SK-MEL-5 (cell line): ENCODE measurements at places on chromosomes 7 and 10. TPM values are rescaled to one million over a fixed set of nuclear protein-coding genes. Genes with fewer than 3 reads are reported as not detected.

GRCh38 chr10:78572565-78572964 lies 496.2 kb upstream of the ZMIZ1 start:
- no peak for DNase-seq

DNA sequence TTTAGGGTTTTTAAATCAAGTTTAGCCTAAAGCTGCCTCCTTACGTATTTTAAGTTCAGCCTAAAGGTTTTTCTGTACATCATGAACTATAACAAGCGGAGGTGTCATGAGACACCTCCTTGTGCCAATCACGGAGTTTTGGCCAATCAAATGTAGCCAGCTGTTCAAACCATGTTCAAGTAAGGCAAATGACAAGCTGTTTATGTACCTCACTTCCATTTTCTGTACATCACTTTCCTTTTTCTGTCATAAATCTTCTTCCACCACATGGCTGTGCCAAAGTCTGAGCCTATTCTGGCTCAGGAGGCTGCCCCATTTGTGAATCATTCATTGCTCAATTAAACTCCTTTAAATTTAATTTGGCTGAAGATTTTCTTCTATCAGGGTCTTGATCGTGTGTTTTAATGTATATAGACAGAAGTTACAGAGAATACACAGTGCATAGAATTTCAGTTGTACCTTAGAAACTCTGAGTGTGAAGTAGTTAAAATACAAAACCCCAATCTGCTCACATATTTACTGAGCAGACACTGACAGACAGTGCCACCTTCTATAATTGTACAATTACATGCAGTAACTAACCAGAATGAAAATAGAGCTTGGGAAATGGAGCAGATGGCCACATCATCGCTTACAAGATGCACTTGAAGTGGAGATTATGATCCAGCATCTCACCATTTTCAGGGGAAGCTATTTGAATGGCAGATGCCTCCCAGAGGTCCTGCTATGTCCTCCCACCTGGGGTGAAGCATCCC lies 76.9 kb upstream of the LANCL2 start:
- no peak for DNase-seq

- no peak for DNase-seq
These were observed 73.2 kb downstream of the FAM241B start for GRCh38 chr10:69703256-69703655.

GRCh38 chr7:17016402-17017010 lies 134.7 kb upstream of the AGR3 start:
- DNase-seq, result no peak

- no peak for DNase-seq
These were observed 20.8 kb downstream of the GHRHR start for GRCh38 chr7:30984359-30985107.

DNA sequence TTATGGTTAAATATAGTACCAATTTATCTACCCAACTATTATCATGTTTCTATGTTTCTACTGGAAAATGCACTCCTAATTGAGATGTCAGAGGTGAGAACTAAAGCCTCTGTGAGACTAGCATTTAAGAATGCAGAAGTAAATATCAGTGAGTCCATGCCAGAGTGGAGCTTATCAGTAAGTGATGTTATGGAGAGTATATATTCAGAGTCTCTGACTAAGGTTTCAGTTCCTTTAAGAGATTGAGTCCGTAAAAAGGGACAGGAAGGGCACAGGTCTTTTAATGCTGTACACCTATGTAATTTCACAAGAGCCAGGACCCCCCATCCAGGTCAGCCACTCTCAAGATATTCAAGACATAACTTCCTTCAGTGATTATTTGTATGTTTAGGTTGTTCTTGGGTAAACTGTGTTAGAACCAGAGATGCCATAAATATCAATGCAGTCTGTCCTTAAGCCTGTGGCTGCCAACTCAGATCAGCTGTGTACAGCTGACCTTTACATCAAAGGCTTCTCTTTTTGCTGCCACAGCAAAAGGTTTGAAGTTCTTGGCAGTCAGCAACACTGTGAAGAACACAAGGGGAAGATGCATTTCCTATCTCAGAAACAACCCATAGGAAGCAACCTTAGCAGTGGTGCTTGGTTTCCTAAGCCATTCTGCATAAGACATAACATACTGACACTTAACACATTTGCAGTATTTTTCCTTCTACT lies 244.8 kb downstream of the BICC1 start:
- DNase-seq, result no peak

GRCh38 chr10:103481974-103482531 lies 3.0 kb upstream of the CALHM3 start:
- DNase-seq, result peak; percentile 79

- DNase-seq, result no peak
These were observed 64.6 kb upstream of the MACROH2A2 start for GRCh38 chr10:69988094-69988493.

GRCh38 chr10:103257812-103258211 lies 12.1 kb downstream of the RPEL1 start:
- DNase-seq, result no peak

DNA sequence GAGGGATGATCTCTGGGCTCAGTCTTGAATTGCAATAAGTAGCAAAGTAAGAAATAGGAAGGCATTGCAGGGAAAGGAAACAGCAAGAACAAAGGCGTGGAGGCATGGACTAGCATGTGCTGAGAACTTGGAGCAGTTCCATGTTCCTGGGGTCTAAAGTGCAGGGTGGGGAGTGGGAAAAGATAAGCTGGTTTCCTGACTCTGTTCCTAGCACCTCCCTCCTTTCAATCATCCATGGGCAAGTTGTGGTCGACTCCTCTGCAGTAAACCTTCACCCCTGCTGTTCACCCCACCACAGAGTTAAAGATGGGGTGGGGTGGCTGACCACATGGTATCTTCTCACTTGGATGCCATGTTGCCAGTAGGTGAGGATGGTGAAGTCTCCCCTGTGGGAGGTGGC lies 29.6 kb downstream of the RPS24 start:
- no peak for DNase-seq

- DNase-seq, result peak; percentile 98
These were observed 140.6 kb upstream of the TMEM168 start for GRCh38 chr7:112930787-112931186.

DNA sequence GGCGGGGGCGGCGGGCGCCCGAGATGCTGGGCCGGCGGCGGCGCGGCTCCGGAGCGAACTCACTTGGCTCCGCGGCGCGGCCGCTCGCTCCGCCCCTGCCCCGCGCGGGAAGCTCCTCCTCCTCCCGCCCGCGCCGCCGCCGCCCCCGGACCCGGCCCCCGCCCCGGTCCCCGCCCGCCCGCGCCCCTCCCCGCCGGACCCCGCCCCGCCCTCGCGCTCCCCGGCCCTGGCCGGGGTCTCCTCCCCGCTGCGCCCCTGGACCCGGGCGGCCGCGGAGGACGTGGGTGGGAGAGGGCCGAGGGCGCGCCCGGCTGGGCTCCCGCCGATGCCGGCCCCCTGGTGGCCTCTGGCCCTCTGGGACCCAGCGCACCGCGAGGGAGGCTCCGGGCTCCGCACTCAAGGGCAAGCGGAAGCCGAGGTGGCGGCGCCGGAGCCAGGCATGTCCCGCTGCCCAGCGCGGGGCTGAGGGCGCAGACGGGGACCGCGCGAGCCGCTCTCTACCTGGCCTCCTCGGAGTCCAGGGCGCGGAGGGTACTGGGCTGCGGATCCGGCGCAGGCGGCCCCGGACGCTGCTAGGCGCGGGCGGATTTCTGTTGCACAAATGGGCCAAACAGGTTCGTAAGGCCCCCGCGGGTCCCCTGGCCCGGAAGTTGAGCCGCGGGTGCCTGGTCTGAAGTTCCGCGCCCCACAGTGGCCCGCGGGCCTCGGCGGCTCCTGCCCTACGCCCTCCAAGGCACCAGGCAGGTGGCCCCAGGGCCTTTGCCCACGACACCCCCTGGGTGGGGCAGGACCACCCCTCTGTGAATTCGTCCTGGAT lies at the start of gene TCERG1L:
TSS of gene TCERG1L (minus strand) at position 61 of the 817 bp plus-strand sequence. CDS start 86 bp downstream, outside the sequence.
- no peak for DNase-seq

DNA sequence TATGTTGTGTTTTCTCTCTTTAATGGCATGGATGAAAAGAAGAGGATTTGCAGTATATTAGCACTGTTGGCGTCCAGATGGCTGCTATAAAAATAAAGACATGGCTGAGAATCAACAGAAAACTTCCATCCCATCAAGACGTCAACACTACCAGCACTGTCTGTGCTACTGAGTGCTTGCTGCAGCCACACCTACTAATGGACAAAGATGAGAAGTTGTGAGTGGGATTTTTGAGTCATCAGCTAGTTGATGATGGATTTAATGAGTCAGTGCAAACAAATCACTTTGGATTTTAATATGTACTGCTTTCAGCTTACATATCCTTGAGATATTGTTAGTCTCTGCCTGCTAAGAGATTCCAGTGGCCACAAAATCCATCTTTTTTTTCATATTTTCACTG lies 631.0 kb upstream of the ANKRD30A start:
- DNase-seq, result no peak

DNA sequence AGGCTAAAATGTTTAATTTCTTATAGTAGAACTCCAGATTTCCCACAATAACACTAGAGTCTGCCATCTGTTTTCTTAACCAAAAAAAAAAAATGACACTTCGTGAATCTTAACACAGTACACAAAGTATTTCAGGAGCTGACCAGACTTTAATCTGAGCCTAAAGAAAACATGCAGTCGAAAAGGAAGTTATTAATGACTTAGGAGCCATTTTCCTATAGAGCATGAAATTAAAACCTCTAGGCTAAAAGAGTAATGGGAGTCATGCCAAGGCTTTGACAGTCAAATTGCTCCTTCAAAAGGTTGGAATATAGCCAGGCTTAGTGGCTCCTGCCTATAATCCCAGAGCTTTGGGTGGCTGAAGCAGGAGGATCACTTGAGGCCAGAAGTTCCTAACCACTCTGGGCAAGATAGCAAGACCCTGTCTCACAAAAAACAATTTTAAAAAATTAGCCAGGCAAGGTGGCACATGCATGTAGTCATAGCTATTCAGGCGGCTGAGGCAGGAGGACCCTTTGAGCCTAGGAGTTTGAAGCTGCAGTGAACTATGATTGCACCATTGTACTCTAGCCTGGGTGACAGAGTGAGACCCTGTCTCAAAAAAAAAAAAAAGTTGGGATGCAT lies 13.6 kb downstream of the MICU1 start:
- peak; percentile 14 for DNase-seq

- no peak for DNase-seq
These were observed 31.0 kb downstream of the TACR2 start for GRCh38 chr10:69385454-69386350.

GRCh38 chr10:11949152-11949551 lies 93.5 kb downstream of the UPF2 start:
- no peak for DNase-seq

DNA sequence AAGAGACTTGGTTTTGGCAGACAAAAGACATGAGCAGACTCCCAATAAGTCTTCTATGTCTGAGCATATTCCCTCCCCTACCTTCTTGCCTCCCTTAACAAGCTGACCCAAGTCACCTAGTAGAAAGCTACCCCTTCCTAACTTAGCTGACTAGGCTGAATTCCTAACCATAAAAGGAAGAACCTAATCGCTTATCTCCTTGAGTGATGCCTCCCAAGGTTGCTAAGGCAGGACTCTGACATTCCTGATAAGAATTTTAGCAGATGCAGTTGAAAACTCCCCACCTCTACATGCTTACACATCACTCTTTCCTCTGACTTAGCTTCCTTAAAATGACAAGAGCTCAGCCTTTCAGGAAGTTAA lies 704.7 kb upstream of the MBL2 start:
- DNase-seq, result no peak

GRCh38 chr10:102404361-102405107 lies 9.0 kb downstream of the NFKB2 start:
- DNase-seq, result no peak

DNA sequence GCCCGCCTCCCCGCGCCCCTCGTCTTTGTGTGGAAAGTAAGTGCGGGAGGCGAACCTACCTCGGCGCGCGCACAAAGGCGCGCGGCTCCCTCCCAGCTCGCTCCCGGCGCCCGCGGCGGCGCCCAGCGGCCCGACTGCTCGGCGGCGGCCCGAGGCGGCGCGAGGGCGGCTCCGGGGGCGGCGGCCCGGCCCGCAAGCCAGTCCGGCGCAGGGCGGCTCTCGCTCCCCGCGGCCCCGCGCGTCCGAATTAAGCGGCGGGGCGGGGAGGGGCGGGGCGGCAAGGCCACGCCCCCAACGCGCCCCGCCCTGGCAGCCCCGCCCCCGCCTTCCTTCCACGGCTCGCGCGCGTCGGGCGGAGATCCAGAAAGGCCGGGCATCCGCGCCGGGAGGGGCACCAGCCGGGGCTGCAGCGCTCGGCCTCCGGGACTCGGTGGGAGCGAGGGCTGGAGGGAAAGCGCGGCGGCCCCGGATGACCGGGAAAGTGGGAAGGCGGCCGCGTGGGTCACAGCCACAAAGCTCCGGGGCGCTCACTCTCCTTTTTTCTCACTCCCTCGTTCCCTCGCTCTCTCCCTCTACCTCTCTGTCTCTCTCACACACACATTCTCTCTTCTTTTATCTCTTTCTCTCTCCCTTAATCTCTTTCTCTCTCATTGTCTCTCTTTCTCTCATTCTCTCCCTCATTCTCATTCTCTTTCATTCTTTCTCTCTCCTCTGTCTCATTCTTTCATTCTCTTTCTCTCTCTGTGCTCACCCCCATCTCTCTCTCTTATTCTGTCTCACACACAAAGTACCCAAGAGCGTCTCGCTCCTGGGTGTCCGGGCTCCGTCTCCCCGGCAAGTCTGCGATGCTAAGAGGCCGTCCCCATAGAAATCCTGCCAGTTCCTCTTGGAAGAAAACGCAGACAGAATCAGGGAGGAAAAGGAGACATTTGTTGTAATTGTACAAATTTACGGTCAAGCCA lies 170.2 kb downstream of the FAM107B start:
- peak; percentile 45 for DNase-seq

TPST1 gene
- total RNA-seq, result 56.6 and 62.3 TPM in 2 replicates

RAPGEF5 gene
- total RNA-seq, result 16.3 and 20.8 TPM in 2 replicates

PYROXD2 gene
- total RNA-seq, result 2.2 and 3.2 TPM in 2 replicates

HOXA7 gene
- total RNA-seq, result 0.45 TPM in 1 of 2 replicates, not detected in the other

BLNK gene
- not detected in 2 replicates for total RNA-seq

BHLHA15 gene
- total RNA-seq, result not detected in 2 replicates

PARP12 gene
- 15.1 and 21.6 TPM in 2 replicates for total RNA-seq
